HuH-7.5 (cell line): ENCODE measurements at places on chromosomes 7 and 10.

GRCh38 chr7:91883676-91884362 lies 3.3 kb upstream of the MTERF1 start:
- DNase-seq = no peak

GRCh38 chr10:126939706-126940105 lies 34.5 kb downstream of the DOCK1 start:
- no peak for DNase-seq

DNA sequence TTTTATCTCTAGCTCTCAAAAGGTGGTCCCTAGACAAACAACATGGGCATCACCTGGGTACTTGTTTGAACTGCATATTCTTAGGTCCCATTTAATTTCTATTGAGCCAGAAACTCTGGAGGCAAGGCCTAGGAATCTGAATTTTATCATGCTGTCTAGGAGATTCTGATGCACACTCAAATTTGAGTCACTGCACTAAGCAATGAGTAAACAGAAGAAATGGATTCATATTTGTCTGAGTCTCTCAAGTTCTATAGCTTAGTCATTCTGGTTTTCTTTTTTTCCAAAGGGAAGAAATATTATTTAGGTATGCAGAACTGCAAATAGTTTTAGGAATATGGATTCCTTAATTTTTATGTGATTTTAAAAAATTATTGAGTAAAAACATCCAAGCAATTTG lies 185.5 kb downstream of the SEMA3A start:
- no peak for DNase-seq

DNA sequence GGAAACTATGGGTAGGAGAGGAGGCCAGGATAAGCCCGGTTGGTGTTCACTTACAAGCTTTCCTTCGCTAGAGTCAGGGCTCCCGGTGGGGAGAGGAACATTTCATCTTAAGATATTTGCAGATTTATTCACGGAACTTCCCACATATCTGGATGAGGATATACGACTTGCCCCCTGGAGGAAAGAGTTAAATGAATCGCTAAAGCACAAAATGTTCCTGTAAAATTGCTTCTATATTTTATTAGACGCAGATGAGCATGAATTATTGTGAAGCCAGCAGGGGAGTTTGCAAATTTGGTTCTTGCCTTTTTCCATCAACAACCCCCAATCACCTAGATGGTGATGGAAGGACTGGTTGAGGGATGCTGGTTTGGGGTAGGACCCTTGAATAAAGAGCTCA lies 47.9 kb upstream of the BAIAP2L1 start:
- DNase-seq = no peak
